NCI-H187 treated with DMSO at 0.1 percent for 48 hours (cell line): ENCODE measurements at places on chromosomes 5 and 9.

- no peak for DNase-seq
These were observed 10.4 kb downstream of the FCN2 start for GRCh38 chr9:134891053-134891452.

DNA sequence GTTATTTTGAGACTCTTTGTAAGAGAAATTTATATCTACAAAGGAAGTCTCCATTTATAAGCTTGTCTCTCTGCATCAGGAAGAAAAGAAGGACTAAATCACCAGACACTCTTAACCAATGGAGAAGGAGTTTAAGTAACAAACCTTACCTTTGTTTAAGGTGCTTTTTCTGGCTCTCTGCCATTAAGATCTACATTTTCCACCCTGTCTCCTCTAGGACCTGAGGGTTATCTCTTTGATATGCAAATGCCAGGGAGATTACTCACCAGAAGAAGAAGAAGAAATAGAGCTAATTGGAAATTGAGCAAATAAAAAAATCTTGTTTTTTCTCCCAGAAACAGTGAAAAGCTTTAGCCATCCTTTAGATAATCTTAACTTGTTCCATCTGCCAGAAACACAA lies 60.9 kb downstream of the CDKN2A start:
- DNase-seq, result no peak

DNA sequence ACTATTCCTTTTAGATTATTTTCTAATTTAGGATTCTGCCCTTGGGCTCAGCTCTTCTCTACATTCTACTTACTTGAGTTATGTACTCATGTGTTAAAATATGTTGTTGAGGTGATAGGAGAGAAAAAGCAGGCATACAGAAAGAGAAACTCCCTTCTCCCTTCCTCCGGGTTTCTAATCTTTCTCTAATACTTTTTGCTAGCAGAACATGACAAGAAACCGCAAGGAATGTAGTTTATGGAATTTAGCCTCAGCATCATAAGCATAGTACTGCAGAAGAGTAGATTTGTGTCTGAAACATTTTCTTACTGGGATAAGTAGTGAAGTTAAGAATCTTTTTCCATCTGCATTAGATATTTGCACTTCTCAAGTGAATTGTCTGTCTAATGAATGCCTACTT lies 139.5 kb upstream of the CYLC2 start:
- DNase-seq, result no peak

- no peak for DNase-seq
These were observed 181.0 kb upstream of the NFIL3 start for GRCh38 chr9:91604451-91605179.

DNA sequence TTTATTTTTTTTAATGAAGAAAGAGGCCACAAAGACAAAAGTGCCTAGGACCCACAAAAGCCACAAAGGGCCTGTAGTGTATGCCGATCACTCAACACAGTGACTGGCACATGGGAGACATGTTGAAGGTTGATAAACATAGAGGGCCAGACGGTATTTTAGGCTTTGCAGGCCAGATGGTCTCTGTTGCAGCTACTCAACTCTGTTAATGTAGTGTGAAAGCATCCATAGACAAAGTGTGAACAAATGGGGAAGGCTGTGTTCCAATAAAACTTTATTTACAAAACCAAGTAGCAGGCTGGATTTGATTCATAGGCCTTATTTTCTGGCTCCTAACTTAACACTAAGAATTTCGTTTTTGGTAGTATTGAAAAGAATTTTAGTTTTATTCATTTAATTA lies 139.9 kb downstream of the SGCD start:
- no peak for DNase-seq

DNA sequence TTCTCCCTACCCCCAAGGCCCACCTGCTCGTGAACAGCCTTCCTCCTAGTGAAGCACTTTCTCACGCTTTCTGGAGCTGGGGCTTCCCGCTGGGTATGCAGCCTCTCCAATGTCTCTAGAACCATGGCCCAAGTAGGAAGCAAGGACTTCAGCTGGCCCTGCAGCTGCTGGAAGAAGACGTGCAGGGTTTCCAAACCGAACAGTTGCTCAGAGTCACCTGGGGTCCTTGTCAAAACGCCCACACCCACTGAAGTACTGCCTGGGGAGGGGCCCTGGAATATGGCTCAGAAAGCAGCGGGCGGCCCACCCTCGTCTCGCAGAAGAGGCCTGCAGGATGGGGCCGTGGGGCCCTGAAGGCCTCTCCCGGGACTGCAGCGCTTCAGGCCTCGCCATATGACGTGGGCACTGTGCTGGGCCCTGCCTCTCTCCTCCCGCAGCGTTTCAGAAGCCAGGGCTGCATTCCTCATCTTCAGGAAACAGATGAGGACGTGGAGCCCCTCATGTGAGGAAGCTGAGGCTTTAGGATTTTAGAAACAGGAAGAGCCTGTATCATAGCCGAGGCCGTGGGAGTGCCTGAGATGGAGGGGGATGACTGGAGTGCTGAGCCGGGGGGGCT lies 116.0 kb upstream of the LMX1B start:
- no peak for DNase-seq

DNA sequence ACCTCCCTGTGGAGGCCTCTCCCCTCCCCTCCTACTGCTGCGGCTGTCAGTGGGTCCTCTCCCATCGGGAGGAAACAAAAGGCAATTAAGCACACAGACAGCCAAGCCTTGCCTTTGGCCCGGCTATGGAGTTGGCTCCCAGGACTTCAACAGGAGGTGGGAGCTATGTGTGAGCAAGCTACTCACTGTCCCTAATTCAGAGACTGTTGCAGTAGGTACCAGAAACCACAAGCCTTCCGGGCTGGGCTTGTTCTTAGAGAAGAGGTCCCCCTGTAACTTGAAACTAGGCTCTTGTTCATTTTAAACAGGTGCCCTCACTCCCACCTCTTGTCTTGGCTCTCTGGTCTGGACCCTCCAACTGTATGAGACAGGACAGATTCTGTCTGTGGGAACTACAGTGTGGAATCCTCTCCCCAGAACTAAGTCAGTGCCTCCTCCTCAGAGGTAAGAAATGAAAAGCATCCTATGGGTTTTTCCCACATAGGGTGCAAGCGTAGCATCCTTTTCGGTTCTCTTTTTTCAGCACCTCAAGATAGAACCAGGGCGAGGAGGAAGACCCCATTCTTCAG lies 561.1 kb downstream of the EBF1 start:
- no peak for DNase-seq

DNA sequence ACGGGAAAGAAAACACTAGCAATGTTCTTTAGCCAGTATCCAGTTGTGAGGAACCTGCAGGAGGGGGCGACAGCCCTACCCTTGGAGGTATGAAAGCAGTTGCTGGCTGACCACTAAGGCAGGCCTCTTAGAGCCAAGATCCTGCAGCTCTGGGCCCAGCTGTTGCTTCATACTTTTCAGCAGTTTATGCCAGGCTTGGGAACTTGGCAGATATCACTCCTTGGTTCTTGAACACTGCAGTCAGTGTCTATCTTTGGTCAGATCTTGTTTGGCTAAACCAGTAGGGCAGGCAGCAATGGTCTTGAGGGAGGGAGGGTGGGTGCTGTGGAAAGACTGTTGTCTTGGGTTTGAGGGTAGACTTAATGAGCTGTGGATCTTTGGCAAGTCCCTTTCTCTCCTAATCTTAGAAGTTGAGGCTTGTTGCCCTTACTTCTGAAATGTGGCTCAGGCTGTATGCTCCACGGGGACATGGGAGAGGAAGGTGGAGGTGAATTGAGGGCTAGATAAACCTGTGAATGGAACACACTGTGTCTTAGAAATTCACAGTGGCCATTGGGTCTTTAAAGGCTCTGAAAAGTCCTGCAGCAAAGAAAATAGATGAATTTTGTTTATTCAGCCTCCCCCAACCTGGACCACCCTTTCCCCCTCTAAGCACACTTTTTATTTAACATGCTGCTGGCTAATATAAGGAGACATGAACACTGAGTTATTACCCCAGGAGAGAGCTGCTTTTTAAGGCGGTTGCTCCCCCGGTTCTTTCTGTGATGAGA lies 37.5 kb downstream of the ZNF618 start:
- no peak for DNase-seq

GRCh38 chr9:93133681-93134014 lies 403 bp downstream of the NINJ1 start:
- DNase-seq, result no peak

DNA sequence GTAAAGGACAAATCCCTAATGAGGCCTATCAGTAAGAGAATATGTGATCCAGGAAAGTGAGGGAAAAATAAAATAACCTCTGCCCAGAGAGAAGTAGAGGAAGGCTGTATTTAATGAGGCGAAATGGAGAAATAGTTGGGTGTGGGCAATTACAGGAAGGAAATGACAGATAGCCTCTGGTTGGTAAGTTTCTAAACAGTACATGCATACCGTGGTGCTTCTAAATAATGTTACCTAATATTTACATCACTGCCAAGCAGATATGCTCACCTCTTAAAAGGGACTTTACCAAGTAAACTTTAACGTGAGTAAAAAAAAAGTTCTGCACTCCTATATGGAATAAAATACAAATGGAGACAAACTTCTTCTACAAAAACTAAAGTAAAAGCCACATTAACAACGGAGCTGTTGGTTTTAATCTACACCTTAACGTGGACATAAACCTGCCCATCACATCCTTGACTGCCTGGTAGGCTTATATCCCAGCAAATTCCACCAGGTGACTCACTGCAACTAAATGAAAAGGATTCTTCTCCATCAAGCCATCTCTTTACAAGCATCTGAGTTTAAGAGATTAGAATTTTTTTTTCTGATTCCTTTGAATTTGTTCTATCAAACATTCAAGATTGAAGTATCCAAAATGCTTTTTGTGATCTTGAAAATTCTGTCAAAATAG lies 12.4 kb downstream of the NFIL3 start:
- no peak for DNase-seq

GRCh38 chr5:160054831-160055230 lies 45.9 kb downstream of the TTC1 start:
- no peak for DNase-seq

GRCh38 chr9:19151425-19152159 lies 24.3 kb upstream of the PLIN2 start:
- DNase-seq, result no peak

DNA sequence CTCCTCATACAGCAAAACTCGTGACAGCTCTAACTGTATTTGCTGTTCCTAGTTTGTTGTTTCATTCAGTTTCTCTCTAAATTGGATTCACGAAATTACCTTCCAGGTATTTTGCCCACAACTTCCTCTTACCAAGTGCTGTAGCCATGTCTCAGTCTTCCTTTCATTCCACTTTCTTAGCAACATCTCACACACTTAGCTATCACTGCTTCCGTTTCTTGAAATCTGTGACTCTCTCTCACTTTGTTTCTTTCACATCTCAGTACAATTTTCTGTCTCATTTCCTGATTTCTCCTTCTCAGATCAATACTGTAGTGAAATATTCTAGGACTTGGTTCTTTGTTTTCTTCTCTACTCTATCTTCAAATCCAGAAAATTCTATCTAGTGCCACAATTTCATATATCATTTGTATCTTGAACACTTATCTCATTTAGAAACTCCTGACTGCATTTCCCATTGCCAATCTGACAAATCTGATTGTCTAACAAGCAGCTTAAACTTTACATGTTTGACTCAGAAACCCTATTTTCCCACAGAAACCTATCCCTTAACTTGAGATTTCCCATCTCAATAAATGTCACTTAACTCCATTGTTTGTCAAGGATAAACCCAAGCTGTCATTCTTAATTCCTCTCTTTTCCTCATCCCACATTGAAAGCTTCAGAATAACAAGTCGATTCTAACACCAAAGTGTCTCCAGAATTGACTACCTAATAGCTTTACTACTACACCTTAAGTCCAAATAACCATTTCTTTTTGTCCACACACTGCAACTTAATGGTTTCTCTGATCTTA lies 303.1 kb downstream of the CDH12 start:
- DNase-seq, result no peak

DNA sequence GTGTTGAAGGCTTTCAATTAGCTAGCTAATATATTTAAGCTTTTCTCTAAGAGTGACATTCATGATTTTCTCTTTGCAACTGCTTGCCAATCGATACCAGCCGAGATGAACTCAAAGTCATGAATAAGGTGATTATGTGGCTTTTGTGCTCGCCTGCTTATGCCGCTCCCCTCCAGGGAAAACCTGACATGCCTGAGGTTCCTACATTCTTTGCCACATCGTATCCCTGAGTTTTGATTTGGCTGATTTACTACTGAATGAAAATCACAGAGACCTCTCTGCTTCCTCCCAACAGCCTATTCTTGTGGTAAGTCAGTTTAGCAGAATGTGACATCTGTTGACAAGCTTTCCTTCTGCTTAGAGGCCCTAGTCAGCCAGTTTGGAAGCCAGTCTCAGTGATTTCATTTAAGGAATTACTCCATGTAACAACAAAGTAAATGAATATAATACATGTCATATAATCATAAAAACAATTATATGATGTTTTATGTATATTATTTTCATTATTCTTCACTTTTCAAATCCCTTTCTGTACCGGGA lies 513.4 kb downstream of the CSNK1G3 start:
- no peak for DNase-seq

DNA sequence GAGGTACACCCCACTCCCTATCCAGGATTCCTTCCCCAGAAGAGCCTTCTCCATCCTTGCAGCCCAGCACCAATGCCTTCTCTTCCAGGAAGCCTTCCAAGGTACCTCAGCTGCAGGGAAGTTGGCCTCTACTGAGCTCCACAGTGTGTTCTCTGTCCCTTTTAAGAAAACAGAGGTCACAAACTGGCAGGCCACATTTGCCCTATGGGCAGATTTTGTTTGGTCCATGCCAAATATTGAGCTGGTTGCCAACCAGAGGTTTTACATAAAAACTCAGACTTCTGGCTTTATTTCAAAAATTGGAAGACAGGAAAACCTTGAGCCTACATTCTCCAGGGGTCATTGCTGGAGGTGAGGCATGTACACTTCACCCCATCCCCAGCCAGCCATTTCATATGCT lies 9.0 kb upstream of the NDST1 start:
- no peak for DNase-seq

GRCh38 chr9:18359335-18359734 lies 114.6 kb upstream of the ADAMTSL1 start:
- no peak for DNase-seq

GRCh38 chr5:136337788-136338187 lies 27.6 kb downstream of the TRPC7 start:
- no peak for DNase-seq

GRCh38 chr5:99320436-99320835 lies 391.6 kb upstream of the CHD1 start:
- no peak for DNase-seq

DNA sequence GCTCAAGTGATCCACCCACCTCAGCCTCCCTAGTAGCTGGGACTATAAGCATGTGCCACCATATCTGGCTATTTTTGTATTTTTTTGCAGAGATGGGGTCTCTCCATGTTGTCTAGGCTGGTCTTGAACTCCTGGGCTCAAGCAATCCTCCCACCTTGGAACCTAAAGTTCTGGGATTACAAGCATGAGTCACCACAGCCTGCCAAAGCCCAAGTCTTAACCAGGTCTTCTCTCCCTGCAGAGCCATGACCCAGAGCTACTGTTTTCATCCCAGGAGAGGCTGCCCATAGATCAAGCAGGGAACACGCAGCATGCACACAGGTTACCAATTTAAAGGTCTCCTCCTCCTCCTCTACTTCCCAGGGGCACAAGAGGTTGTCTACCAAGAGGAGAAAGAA lies 29.7 kb downstream of the PCDHGC5 start:
- no peak for DNase-seq
